Pericardium fibroblast (primary cell): ENCODE measurements at places on chromosomes 7 and 10. TPM values are rescaled to one million over a fixed set of nuclear protein-coding genes. Genes with fewer than 3 reads are reported as not detected.

Gene GALNT17
- total RNA-seq = under 0.01 and 3.4 TPM in 2 replicates

Gene HMX3
- total RNA-seq = not detected in 2 replicates

Gene CPA2
- not detected in 2 replicates for total RNA-seq

Gene PIK3CG
- total RNA-seq = not detected in 2 replicates

Gene EPC1
- 9.9 and 45.4 TPM in 2 replicates for total RNA-seq

Gene GJD4
- total RNA-seq = not detected in 2 replicates

Gene STK31
- total RNA-seq = not detected in 2 replicates

Gene FKBP6
- total RNA-seq = not detected in 2 replicates

Gene VAX1
- total RNA-seq = not detected in 2 replicates

Gene SMKR1
- not detected in 2 replicates for total RNA-seq

Gene STOX1
- 0.09 and 0.82 TPM in 2 replicates for total RNA-seq

Gene AEBP1
- 74.7 and 104 TPM in 2 replicates for total RNA-seq

Gene NRCAM
- total RNA-seq = 12.3 and 31.8 TPM in 2 replicates

Gene EPHA1
- total RNA-seq = not detected in 2 replicates

Gene MRLN
- total RNA-seq = not detected in 2 replicates

Gene HNRNPF
- 169 and 176 TPM in 2 replicates for total RNA-seq

Gene ZNF485
- total RNA-seq = 2.0 and 5.0 TPM in 2 replicates

Gene ABCA13
- not detected in 2 replicates for total RNA-seq

Gene CYP26C1
- total RNA-seq = not detected in 2 replicates

Gene PAPOLB
- total RNA-seq = 0.12 TPM in 1 of 2 replicates, not detected in the other

Gene IKZF1
- not detected in 2 replicates for total RNA-seq

Gene CPN1
- not detected in 2 replicates for total RNA-seq

Gene IGFBP3
- 134 and 277 TPM in 2 replicates for total RNA-seq

Gene ZNF365
- total RNA-seq = under 0.01 and 0.12 TPM in 2 replicates

Gene NUTM2B
- total RNA-seq = 0.60 and 0.70 TPM in 2 replicates

Gene OPN1SW
- not detected in 2 replicates for total RNA-seq

Gene OR6V1
- not detected in 2 replicates for total RNA-seq
